HFFc6 (cell line): ENCODE measurements at places on chromosomes 6 and 20. TPM values are rescaled to one million over a fixed set of nuclear protein-coding genes. Genes with fewer than 3 reads are reported as not detected.

DNA sequence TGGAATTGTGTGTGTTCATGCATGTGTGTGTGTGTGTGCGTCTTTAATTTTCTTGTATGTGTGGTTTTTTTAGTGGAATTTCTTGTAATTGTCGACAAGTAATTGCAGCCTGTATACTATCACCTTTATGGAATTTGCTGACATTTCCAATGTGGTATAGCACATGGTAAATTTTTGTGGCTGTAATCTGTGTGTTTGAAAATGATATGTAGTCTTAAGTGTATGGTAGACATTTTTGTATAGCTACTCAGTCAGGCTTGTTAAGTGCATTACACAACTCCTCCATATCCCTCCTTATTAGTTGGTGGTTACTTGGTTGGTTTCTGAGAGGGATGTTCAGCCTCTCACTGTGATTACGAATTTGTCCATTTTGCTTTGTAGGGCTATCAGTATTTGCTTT is 384.5 kb upstream of the HSF2 start:
- DNase-seq = peak; percentile 78

GRCh38 chr20:16397086-16397485 is 176.2 kb downstream of the KIF16B start:
- no peak for DNase-seq

SCP2D1 gene
- not detected in 3 replicates for total RNA-seq

DNA sequence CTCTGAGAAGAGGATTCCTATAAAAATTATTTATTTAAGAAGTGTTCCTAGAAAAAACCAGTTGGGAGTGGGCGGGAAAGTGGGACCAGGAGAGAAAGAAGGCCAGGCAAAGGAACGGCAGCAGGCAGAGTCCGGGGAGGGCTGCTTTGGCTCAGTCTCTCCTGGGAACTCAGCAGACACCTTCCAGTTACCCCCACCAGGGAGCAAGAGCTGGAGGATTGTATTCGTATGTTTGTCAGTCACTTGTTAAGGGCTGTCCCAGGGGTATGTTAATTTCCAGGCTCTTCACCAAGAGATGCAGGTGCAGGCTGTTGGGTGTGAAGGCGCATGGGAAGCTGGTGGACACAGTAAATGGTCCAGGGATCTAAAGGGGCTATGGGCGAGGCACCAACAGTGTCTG is 53.0 kb upstream of the CHD6 start:
- no peak for DNase-seq

- DNase-seq = no peak
Observed at GRCh38 chr6:167221400-167222201, 63.8 kb upstream of the GPR31 start.

LATS1 gene
- 19.6 to 22.1 TPM (median 20.1 TPM) in 3 replicates for total RNA-seq

MAPK13 gene
- 6.9 to 12.4 TPM (median 11.4 TPM) in 3 replicates for total RNA-seq

RPP40 gene
- 13.9 to 17.0 TPM (median 16.5 TPM) in 3 replicates for total RNA-seq

- no peak for DNase-seq
Observed at GRCh38 chr6:145036848-145037567, 698.3 kb downstream of the EPM2A start.

BCLAF1 gene
- 155 TPM in 2 replicates for total RNA-seq

DNA sequence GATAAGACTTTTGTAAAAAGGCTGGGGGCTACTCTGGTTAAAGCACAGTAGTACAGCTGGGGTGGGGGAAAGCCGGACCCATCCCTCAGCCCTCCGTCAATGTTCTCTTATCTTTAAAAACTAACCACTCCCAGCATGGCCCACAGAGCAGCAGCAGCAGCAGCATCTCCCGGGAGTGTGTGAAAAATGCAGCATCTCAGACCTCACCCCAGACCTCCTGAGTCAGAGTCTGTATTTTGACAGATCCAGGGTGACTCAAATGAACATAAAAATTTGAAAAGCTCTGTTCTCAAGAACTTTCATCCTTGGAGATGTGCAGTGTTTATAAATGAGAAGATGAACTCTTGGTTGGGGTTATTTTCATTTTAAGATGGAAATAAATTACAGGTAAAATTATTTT is 277.7 kb upstream of the ECI2 start:
- peak; percentile 75 for DNase-seq

BPIFB1 gene
- not detected in 3 replicates for total RNA-seq

- DNase-seq = no peak
Observed at GRCh38 chr6:84554074-84554473, 210.3 kb downstream of the TBX18 start.

DNA sequence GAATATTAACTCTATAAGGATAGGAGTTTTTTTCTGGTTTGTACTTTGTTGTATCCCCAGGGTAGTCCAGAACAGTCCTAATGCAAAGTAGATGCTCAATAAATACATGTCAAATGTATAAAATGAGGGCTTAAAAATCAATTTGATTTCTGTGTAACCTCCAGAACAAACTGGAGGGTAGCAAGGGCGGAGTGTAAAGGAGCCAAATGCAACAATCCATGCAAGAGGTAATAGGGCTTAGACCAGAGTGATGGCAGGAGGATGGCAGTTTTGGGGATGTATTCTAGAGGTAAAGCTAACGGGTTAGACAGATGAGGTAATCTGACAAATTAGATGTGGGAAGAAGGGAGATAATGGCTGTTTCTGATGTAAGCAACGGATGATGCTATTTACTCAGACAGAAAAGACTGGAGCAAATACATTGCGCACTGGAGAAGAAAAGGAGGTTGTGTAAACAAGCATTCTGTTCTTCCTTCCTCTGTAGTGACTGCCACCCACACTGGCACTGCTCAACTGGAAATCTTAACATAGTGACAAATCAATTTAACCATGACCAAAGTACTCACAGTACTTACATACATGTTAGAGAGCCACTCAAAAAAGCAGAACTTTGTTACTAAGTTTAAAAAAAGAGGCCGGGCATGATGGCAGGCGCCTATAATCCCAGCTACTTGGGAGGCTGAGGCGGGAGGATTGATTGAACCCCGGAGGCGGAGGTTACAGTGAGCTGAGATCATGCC is 2.0 kb downstream of the ZNF318 start:
- DNase-seq = no peak

DNA sequence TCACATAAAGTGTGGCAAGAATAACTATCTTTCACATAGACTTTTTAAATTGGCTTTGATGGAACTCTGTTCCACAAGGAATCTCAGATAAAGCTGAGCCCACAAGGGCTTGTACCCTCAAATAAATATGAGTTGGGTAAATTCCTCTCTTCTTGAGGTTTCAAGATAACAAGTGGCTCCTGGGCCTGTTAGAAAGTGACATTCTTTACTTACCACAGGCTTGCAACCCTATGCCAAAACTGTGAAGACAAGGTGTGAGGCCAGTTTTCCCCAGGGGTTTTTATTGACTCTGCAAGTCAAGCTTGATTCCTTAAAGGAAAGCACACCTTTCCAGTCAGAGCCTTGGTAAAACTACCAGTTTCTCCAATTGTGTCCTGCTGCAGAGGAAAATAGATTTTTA is 664.8 kb upstream of the GJE1 start:
- no peak for DNase-seq

DNA sequence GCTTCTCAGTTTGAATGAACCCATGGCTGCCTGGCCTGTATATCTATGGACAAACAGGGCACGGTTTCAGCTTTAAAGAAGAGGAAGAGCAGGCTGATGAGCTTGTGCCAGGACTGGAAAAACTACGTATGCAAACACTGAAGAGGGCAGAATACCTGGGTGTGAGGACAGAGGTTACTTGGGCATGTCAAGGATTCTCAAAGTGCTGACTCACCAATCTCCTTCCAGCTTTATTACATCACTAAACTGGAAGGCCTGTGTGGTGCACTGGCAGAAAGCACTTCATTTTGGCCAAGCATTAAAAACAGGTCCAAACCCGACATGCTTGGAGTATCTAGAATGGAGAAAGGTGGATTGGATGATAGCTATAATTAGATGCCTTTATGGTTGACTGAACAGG is 95.2 kb downstream of the GMPR start:
- DNase-seq = peak; percentile 51

SGK2 gene
- 0.27 TPM in 1 of 3 replicates, not detected in the others for total RNA-seq

- no peak for DNase-seq
Observed at GRCh38 chr6:162572240-162572639, 155.3 kb downstream of the PRKN start.

GRCh38 chr20:57309544-57310115 is 20.0 kb upstream of the SPO11 start:
- DNase-seq = no peak

GRCh38 chr20:51602131-51602530 is 59.6 kb upstream of the NFATC2 start:
- no peak for DNase-seq

ISM1 gene
- 0.07 to 0.09 TPM in 2 of 3 replicates, not detected in the other for total RNA-seq

- no peak for DNase-seq
Observed at GRCh38 chr6:147867433-147868226, 359.1 kb downstream of the SAMD5 start.

CENPW gene
- 32.0 and 70.7 TPM in 2 replicates for total RNA-seq

GABRR1 gene
- not detected in 3 replicates for total RNA-seq
